ENCODE measurements at places on chromosomes 7 and 10. TPM values are rescaled to one million over a fixed set of nuclear protein-coding genes. Genes with fewer than 3 reads are reported as not detected.

The ARHGAP22 gene
- 0.92 TPM for total RNA-seq

The ZNF736 gene
- total RNA-seq, result 3.0 TPM

The CDH23 gene
- total RNA-seq, result 1.6 TPM

The CTAGE8 gene
- not detected for total RNA-seq

The LLCFC1 gene
- not detected for total RNA-seq

The AFAP1L2 gene
- total RNA-seq, result 2.3 TPM

The CCDC172 gene
- total RNA-seq, result not detected

The CABCOCO1 gene
- not detected for total RNA-seq

The ZFYVE27 gene
- 11.5 TPM for total RNA-seq

The NPS gene
- not detected for total RNA-seq

The GSDME gene
- 3.7 TPM for total RNA-seq

The OR6V1 gene
- total RNA-seq, result not detected

The PALD1 gene
- total RNA-seq, result 2.5 TPM

All from gastrocnemius medialis (tissue), 4 donors.